ENCODE measurements at places on chromosomes 1 and 21.

- no peak for DNase-seq
Observed at GRCh38 chr1:13556224-13556764, 27.3 kb upstream of the PDPN start.

GRCh38 chr21:31927689-31928353, 55.0 kb downstream of the HUNK start:
- DNase-seq, result no peak

- DNase-seq, result no peak
Observed at GRCh38 chr1:109959974-109960744, 24.4 kb upstream of the AHCYL1 start.

GRCh38 chr1:3168678-3169077, 99.7 kb downstream of the PRDM16 start:
- no peak for DNase-seq

- no peak for DNase-seq
Observed at GRCh38 chr1:153799566-153800465, 24.6 kb downstream of the SLC27A3 start.
